Transverse colon (tissue), 4 donors: ENCODE measurements at places on chromosomes 5 and 9.

DNA sequence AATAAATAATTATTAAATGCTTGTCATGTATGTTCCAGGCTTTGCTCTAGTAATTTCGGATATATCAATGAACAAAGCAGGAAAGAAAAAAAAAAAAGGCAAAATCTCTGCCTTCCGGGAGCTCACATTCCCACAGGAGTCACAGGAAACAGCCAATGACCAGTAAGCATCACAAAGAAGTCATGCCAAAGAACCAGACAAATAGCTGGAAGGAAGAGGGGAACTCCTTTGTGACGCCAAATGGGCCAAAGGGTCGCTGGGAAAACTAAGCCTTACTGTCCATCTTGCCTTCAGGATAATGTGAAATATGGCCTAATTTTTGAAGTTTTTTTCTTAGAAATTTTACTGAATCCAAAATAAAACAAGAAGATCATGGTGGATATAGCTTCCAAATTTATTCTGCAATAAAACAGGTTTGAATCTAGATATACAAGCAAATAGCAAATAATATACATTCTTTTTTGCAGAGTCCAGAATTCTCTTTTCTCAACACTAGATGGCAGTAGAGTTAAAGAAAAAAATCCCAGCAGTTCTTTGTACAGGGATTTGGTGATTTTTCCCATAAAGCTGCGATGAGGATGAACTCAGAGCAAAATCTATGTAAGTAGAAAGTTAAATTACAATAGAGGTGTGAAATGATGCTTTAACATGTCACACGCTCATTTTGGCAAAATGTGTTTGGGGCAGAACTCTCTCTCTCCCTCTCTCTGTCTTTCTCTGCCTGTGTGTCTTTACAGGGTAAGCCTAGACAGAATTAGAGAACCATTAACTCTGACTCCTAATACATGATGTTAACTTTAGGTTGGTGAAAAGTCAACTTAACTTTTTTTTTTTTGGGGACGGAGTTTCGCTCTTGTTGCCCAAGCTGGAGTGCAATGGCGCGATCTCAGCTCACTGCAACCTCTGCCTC lies 60.0 kb upstream of the TUT7 start:
- DNase-seq, result no peak

GRCh38 chr9:406886-407654 lies 192.4 kb downstream of the DOCK8 start:
- DNase-seq, result no peak

DNA sequence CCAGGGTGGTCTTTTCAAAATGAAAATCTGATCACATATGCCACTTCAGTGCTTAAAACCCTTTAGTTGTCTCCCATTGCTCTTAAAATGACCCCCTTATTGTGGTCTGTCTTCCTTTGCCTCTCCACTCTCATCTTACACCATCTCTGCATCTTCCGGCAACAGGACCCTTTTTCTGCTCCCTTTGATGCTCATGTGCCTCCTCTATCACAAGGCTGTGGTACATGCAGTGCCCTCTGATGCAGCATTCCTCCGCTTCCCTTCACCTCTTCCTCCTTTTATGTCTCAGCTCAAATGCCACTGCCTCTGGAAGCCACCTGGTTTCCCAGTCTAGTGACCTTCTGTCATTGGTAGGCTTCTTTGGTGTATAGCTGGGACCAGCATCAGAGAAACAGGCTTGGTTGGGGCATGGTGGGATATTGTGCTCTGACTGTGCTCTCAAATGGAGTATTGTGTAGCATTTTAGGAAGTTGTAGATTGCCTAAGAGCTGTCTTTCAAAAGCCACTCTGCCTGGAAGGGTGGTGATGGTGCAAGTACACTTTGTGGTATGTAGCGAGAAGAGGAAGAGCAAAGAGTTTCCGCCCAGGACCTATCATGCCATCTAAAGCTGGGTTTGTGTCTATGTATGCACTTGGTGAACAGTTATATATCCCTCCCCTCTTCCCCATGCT lies 28.1 kb downstream of the ARHGAP26 start:
- DNase-seq, result no peak

- no peak for DNase-seq
These were observed 31.1 kb upstream of the BNC2 start for GRCh38 chr9:16901590-16901989.

DNA sequence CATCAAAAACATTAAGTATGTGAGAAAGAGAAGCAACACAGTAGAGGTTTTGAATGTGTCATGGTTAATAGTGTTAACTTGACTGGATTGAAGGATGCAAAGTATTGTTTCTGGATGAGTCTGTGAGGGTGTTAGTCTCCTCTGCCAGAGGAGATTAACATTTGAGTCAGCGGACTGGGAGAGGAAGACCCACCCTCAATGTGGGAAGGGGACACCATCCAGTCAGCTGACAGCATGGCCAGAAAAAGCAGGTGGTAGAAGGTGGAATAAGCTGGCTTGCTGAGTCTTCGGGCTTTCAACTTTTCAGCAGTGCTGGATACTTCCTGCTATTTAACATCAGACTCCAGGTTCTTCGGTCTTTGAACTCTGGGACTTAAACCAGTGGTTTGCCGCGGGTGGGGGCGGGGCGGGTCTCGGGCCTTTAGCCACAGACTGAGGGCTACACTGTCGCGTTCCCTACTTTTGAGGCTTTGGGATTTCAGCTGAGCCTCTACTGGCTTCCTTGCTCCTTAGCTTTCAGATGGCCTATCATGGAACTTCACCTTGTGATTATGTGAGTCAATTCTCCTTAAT lies 309.9 kb upstream of the ST8SIA4 start:
- no peak for DNase-seq

GRCh38 chr9:90775657-90776056 lies 26.0 kb upstream of the SYK start:
- no peak for DNase-seq
